Stimulated activated CD4-positive, alpha-beta T cell treated with anti-CD3 and anti-CD28 coated beads, Interleukin-1b, Interleukin-23, amount 100 ng/mL, for 1 hour (primary cell): ENCODE measurements at places on chromosomes 16 and 17.

- no peak for DNase-seq
These were observed 16.5 kb downstream of the FCSK start for GRCh38 chr16:70470927-70471341.

DNA sequence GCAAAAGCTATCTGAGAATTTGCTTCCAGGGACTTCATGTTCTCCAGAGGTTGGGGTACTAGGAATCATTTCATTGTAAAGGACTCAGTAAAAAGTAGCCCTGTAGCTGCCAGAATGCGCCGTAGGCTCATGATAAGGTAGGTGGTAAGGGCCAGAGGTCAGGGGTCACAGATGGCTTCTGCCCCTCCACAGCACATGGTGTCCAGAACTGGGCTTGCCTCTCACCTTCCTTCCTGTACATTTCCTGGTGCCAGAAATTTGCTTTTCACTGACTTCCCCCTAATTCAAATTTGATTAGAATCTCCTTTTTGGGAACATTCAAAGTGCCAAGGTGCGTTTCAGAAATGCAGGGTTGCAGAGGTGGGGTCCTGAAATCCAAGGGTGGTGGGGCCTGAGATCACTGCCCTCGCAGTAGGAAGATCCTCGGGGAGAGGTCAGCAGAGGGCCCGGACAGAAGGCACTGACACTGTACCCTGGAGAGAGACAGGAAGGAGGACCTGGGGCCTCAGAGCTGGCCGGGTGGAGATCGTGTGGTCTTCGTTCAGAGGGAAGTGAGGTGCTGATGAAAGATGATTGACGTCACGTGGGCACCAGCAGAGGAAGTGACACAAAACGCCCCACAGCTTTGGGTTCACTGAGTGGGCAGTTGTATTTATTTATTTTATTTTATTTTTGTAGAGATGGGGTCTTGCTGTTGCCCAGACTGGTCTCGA lies 25.5 kb upstream of the METRNL start:
- DNase-seq = no peak

DNA sequence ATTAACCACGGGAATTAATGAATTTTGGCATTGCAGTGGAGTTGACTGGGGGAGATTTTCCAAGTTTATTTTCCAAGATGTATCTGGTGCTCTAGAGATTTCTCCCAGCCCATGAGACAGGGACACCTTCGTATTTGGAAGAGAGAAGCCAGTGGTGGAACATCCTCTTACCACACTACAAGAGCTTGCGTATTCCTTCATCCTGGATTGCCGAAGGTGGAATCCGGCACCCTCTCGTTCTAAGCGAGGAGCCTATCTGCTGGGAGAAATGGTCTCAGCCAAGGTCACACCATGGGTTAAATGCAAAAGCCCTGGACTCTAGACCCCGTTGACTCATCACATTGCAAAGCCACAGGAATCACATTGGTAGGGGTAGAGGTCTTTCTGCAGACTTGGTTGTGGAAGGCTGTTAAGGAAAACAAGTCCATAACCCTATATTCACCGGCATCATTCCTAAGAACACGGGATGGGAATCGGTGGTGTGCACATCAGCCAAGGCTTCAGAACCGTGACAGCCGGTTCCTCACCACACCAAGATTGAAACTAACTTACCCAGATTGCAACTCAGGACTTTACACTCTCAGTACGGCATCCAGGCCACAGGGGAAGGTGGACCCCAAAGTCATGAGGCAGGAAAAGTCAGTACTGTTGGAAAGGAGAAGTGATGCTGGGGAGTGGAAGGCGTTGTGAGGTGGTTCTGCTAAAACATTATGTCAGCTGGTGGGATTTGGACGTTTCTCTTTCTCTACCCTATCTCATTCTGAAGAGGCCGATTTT lies 259.8 kb downstream of the CPPED1 start:
- DNase-seq = no peak

GRCh38 chr17:31744511-31744951 lies 114.5 kb downstream of the COPRS start:
- no peak for DNase-seq

DNA sequence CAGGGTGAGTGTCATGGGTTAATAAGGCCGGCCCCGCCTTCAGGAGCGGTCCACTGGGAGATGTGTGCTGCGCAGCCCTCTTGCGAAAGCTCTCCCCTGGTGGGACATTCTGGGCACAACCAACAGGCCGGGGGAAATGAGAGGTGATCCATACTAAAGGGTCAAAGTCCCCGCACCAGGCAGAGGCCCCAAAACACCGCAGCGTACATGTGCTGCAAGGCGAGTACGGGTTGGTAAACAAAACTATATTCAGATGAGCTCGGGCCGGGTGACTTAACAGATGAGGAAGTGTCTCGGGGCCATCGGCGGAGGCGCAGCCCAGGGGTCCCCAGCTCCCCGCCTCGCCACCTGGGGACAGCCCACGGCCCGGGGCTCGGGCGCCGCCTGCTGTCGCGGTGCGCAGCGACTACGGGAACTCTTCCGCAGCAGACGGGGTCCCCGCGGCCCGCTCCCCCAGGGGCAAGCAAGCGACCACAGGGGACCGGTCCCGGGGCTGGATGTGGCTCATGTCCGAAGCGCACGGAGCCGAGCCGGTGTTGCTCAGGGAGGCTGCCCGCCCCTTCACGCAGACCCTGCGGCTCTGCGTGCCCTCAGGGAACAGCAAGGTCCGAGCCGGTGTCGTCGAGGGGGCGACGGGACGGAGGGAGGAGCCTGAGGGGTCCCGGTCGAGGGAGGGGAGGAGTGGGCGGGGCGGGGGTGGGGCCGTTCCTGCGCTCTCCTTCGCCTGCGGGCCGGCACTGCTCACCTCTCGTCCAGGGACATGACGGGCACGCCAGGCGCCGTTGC lies at the start of gene RAB37:
RAB37 (plus strand) TSS at position 744 of the 786 bp plus-strand sequence; CDS start at position 761, 17 bp downstream.
- no peak for DNase-seq
